PC-9 (cell line): ENCODE measurements at places on chromosomes 11 and 22.

GRCh38 chr11:11244470-11245080 lies 108.5 kb downstream of the CSNK2A3 start:
- no peak for DNase-seq

GRCh38 chr11:17352950-17353820 lies 1.6 kb downstream of the NCR3LG1 start:
- DNase-seq, result peak; percentile 51

GRCh38 chr22:28046100-28046499 lies 127.0 kb upstream of the PITPNB start:
- DNase-seq, result no peak

GRCh38 chr11:86418106-86418505 lies 43.4 kb downstream of the CCDC81 start:
- DNase-seq, result no peak

DNA sequence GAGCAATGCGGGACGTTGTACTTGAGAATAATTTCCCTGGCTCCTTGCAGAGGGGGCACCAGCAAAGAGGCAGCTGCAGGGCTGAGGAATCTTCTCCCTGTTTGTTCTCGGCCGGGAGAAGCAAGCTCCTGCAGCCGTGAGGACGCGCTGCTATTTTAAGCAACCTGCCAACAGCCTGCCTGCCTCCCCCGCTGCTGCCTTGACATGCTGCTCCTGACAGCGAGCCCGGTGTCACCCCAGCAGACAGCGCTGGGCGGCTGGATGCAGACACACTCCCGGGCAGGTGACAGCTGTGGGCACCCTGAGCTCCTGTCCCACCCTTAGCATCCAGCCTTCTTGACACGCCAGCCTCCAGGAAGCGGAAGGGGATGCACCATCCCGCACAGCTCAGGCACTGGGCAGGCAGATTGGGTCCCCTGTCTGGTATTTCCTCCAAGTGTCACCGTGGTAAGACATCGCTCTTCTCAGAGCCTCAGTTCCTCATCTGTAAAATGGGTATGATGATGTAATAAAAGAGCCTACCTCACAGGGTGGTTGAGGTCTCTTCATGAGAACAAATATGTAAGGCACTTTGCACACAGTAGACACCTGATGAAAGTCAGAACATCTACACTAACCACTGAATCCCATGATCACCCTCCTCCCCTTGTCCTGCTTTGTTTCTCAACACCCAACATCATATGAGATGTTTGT lies 530.6 kb downstream of the MN1 start:
- DNase-seq, result no peak

- DNase-seq, result no peak
These were observed 28.1 kb upstream of the ZBTB16 start for GRCh38 chr11:114031246-114031966.

DNA sequence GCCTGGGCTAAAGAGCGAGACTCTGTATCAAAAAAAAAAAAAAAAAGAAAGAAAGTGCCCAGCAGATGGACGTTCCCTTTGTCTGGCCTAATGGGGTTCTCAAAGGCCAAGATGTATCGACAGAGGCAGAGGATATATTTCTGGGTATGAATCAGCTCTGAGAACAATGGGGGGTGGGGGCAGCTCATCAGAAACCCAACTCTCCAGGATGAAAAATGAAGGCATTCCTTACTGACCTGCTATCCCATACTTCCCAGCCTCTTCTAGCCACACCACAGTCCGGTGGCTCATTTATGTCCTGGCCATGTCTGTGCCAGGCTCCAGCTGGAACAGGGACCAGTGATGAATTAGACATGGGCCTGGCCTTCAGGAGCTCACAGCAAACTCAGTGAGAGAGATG lies 15.2 kb upstream of the POLD3 start:
- no peak for DNase-seq

DNA sequence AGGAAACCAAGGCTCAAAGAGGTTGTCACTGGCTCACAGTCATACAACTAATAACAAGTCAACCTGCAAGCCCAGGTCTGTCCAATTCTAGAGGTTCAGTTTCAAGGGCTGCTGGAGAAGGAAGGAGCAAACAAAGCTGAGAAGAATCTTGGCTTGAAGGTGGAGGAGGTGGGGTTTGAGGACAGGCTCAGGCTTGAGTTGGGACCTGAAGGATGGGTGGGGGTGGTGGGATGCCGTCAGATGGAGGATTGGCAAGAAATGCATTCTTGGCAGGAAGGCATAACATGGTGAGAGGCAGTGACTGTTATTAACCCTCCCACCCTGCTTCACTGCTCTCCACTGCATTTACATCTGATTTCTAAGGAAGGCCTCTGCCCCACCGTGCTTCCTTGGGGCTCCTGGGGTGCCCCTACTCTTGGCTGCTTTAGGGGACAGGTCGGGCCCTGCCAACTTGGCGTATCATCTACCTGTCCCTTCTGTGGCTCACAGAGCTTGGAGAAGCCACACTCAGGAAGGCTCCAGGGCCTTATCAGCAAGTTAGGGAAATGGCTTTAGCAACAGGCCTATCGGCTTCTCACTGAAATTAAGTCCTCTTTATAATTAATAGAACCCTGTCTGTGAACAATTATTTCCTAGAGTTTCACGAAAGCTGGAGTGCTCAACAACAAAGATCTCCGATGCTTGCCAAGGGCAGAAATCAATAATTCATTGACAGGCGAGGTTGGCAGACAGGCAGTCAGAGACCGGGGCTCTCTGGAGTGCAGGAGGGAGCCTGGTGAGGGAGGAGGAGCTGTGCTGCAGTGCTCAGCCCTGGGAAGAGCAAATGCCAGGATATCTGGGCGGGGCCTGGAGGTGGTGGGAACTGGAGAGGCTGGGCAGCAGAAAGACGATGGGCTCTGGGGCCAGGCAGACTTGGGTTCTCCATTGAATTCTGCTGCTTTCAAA lies 84.9 kb upstream of the NARS2 start:
- DNase-seq, result no peak

- no peak for DNase-seq
These were observed 7.2 kb upstream of the IL10RA start for GRCh38 chr11:117978991-117979390.

- no peak for DNase-seq
These were observed 19.8 kb upstream of the INCENP start for GRCh38 chr11:62103986-62104385.

DNA sequence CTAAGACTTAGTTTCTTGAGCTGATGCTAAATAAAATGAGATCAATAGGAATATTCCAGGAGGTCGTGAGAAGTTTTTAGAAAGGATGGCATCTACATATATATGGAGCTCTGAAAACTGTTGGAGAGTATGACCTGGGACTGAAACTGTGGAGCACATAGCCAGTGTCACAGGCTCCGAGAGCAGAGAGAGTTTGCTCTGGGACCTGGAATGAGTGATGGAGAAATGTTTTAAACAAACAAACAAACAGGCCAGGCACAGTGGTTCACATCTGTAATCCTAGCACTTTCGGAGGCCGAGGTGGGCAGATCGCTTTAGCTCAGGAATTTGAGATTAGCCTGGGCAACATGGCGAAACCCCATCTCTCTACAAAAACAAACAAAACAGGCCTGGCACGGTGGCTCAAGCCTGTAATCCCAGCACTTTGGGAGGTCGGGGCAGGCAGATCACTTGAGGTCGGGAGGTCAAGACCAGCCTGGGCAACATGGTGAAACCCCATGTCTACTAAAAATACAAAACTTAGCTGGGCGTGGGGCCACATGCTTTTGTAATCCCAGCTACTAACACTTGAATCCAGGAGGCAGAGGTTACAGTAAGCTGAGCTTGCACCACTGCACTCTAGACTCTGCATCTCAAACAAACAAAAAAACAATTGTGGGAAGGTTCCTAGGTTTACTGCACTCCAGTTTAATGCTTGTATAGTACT lies 67.1 kb downstream of the SLC35F2 start:
- DNase-seq, result no peak

DNA sequence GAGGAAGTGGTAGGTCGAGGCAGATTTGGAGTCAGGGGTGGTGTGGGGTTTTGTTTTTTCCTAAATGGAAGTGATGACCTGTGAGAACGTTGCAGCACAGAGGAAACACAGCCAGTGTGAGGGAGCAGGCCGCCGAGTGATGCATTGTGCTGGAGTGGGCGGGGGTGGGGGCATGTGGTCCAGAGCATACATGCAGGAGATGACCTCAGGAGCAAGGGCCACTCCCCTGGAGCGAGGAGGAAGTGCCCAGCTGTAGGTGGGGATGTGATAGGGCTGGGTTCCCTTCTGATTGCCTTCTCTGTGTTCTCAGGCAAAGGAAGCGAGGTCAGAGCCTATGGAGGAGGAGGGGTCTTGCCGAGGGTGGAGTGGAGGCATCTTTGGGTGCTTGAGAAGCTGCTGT lies 81.4 kb downstream of the PPP6R3 start:
- DNase-seq, result no peak

DNA sequence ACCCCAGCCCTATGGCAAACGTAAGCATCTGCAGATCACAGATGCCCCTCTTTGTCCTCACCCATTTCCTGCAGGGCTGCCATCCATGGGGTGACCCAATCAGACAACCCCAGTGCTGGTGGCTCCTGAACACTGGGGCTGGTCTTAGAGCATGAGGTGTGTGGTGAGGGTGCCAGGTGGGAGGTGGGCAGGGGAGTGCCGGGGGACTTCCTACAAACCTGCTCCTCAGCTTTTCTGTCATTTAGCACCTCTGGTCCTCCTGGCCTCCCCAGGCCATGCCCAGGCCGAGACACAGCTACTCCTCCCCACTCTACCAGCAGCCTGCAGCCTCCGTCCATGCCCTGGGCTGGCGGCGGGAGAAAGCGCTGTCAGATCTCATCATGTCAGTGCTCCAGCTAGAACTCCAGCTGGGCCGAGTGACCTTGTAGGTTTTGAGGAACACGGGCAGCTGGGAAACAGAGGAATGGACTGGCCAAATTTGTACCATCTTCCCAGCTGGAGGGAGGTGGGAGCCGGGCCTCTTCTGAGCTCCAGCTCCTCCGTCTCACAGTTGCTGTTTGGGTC lies 157.7 kb upstream of the NECTIN1 start:
- no peak for DNase-seq

DNA sequence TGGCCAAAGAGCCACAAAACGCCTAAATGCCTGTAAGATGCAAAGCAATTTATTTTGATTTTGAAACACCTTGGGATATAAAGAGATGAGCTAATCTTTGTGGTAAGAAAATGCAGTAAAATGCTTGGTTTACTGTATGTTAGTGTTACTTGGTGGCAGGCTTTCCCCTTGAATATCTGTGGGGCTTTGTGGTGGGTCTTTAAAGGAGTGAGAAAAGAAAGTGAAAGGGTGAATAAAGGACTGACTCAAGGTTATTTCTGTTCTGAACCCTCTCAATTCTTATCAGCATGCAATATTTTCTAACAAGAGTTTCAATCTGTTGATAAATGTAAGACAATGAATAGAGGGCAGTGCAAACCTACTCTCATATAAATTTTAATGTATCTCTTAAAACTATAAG lies 1555.9 kb upstream of the RAG2 start:
- no peak for DNase-seq
